CD4-positive, alpha-beta T cell treated with Interferon alpha-2 for 1 hour (primary cell): ENCODE measurements at places on chromosomes 3 and 15.
A peak's percentile ranks its signal among the peaks of the same experiment; 100 is the strongest.

DNA sequence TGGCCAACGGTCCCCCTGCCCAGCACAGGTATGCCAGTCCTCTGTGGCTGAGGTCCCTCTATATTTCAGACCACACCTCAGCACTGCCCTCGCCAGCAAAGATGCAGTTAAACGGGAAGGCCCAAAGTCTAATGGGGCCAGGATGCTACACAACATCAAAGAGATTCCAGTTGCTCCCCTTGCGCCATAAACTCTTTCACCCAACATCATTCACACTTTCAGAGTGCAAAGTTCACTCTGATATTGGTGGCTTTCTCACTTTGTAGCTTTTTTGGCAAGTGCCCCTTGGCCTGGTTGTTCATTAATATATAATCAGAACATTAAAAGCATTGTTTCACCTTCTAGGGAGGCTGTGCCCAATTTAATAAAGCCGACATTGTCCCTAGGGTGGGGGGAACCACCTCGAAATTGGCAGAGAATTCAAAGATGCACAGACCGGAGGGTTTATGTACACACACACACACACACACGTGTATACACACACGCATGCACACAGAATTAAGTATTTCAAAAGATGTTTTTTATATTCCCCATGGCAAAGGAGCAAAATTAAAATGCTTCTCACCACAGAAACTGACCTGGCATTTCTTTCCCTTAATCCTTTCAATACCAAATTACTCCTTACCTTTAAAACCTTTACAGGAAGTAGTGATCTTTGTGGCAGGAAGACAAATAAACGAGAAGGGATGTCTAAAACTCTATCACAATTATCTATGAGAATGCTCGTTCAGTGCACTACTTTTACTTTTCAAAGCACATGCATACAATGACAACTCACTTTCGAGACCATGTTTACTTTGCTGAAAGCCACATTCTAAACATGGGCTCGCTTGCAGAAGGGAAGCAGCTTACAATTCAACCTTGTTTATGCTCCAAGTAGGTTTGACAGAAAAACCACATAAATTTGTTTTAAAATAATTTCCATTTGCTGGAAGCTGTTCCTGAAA, 19.5 kb downstream of the LRIG1 start:
- DNase-seq = no peak

- DNase-seq = no peak
Observed at GRCh38 chr3:151321526-151321925, 4.9 kb upstream of the GPR87 start.

DNA sequence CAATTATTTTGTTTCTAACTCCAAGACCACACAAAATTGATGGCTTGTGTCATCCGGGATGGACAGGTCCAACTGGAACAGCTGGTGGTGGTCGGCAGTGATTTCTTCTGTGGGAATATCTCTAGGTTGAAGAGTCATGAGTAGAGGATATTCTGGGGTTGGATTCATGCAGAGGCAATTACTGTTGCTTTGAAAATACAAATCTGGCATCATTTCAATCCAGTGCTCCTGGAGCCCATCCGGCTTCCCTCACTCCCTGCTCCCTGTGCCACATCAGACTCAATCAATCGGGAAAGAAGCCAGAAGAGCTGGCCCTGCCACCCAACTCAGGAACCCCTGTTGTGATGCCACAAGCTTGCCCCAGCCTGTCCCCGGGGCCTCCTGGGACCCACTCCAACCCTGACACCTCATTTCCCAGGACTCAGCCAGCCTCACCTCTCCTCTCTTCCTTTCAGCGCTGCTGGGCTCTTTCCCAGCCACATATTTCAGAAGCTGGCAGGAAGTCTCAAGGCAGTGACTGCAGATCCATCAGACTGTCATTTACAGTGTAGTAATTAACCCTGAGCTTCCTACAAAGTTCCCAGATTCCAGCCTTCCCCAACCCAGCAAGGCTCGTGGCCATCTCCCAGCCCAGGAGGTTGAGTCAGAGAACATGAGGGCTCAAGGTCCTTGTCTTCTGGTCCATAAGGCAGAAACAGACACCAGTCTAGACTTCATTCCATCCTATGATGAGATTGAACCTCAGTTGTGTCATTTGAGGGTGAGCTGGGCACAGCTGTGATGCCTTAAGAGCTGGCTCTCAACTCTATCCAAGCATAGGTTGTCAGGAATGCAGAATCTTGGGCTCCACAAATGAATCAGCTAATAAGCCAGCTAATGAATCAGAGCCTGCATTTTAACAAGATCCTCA, 114.0 kb downstream of the FAM174B start:
- DNase-seq = no peak

DNA sequence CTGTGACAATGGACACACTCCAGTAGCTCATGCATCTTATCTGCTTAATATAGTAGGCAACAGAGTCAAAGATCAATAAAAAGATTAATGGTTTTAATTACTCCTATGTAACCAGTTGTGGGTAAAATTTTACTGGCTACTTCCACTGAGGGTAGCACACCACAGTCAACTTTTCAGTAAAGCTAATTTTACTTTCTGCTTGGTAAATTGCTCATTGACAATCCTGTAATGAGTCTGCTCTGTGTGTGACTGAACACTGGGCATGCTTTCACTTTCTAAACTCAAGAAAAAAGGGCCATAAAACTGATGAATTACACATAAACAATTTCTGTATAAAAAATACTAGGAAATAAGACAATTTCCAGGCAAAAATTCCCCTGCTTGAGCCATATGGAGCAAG, 838.3 kb downstream of the VGLL3 start:
- DNase-seq = no peak

GRCh38 chr15:43125100-43125661, 8.2 kb upstream of the TMEM62 start:
- DNase-seq = no peak

GRCh38 chr3:176513604-176514003, 683.7 kb downstream of the TBL1XR1 start:
- DNase-seq = no peak

DNA sequence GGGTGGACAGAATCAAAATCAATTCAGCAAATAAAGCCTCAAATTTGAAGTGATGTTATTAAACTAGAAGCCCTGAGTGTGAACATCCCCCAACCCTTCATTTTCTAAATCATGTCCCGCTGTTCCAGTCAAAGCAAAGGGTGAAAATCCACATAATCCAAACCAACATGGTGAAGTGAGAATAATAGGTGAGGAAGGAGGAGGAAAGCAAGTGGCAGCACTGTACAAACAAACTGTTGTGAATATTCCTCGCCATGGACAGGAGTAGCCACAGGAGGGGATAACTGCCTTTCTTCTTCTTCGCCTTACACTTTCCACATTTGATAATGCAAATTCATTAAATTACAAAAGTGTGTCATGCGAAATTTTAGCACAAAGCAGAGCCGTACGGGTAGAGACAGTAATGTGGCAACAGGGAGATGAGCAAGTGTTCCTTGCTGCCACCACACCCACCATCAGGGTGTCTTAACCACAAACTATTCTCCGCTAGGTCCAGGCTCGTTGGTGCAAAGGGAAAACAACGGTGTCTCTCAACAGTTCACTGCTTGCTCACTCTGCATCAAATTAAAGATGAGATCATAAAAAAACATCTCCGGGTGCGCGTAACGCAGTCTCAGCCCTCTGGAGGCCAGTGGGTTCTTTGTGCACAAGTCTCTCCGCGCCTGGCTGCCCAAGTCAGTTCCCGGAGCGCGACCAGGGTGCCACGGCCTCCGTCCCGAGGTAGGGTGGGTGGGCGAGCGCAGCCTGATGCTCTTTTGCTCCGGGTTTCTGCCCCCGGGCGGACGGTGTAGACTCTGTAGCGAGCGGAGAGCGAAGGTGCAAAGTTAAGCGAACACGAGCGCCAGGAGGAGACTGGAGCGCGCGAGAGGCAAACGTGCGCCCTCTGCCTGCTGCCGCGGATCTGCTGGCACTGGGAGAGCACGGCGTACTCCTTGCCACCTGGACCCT, 6.7 kb downstream of the EPHA3 start:
- no peak for DNase-seq

DNA sequence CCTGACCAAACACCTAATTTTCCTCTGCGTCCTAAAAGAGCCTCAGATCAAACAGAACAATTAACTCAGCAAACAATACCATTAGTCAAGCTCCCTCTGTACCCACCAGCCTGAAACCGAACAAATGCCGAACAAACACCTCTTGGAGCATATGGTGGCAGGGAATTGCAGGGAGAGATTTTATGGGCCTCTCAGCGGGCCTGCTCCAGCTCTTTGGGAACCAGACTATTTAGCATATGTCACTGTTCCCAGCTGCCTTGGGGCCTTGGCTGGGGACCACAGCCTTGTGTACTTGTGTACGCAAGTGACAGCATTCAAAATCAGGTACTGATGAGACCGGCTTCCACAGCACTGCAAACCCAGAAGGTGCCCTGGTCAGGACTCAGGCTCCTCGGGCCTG, 388.8 kb upstream of the PPP2R3A start:
- DNase-seq = no peak

DNA sequence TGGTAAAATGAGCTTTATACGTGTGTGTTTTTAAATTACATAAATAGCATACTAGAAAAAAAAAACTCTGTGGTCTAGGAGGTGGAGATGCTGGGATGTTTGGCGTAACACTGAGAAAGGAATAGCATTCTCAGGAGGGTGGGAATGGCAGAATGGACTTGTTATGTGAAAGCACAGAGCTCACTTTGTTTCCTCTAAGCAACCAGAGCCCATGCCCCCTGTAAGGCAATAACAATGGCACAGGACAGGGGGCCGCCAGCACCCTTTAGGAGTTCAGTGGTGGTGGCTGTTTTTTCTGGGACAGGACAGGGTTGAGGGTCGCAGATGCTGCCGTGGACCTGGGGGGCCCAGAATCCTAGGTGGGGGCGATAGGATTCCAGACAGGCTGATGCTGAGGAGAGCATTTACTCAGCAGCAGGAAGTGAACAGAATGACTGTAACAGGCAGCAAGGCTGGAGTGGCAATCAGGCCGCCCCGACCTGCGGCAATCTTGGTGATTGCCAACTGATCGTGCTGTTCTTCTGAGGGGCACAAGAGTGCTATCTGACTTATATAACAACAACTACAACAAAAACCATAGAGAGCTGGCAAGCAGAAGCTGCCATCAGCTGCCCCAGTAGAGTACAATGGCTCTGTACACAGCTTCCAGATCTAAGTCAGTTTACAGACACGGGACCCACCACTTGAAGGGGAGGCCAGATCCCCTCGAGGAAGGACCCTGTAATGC, 160.4 kb downstream of the UACA start:
- DNase-seq = no peak

GRCh38 chr3:17979252-17979651, 236.8 kb upstream of the TBC1D5 start:
- DNase-seq = no peak

GRCh38 chr3:177126015-177126773, 71.1 kb downstream of the TBL1XR1 start:
- DNase-seq = no peak

GRCh38 chr15:31338879-31339557, 12.4 kb downstream of the KLF13 start:
- DNase-seq = peak; percentile 49

- no peak for DNase-seq
Observed at GRCh38 chr3:141174674-141175073, 57.0 kb upstream of the PXYLP1 start.

- DNase-seq = no peak
Observed at GRCh38 chr3:33401781-33402180, 38.4 kb downstream of the UBP1 start.

GRCh38 chr3:194329583-194329965, 21.6 kb downstream of the CPN2 start:
- DNase-seq = no peak

- DNase-seq = no peak
Observed at GRCh38 chr15:77866186-77866585, 211.3 kb downstream of the TBC1D2B start.

GRCh38 chr15:72464251-72464650, 9.9 kb upstream of the ARIH1 start:
- no peak for DNase-seq

DNA sequence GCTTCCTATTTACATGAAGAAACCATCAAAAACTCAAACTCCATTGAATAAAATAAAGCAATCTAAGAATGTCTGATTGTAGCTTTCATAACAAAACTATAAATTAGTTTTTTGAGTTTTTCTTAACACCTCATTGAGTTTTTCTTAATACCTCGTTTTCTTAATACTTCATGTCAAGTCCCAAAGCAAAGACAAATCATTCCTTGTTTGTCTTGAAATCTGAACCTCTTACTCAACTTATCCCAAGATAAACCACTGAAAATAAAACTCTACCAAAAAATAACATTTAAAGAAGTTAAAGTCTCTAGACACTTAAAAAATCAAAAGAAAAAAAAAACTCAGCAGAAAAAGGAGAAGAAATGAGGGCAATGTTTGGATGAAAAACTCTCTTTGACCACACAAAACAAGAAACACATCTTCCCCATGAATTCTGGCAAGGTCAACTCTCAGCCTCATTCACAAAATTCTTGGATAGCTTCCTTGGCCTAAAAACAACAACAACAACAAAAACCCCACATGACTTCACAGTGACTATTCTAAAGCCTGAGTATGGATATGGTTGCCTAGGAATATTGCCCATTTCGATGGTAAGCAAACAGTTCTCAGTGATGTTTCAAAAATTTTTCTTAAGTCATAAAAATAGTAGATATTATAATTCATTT, 38.2 kb downstream of the TMCC1 start:
- DNase-seq = no peak

- peak; percentile 86 for DNase-seq
Observed at GRCh38 chr15:74776821-74777768, 4.8 kb upstream of the CSK start.

- no peak for DNase-seq
Observed at GRCh38 chr3:70927239-70927638, 614.8 kb upstream of the MDFIC2 start.

GRCh38 chr15:75153565-75154276, 48.0 kb upstream of the C15orf39 start:
- DNase-seq = no peak

DNA sequence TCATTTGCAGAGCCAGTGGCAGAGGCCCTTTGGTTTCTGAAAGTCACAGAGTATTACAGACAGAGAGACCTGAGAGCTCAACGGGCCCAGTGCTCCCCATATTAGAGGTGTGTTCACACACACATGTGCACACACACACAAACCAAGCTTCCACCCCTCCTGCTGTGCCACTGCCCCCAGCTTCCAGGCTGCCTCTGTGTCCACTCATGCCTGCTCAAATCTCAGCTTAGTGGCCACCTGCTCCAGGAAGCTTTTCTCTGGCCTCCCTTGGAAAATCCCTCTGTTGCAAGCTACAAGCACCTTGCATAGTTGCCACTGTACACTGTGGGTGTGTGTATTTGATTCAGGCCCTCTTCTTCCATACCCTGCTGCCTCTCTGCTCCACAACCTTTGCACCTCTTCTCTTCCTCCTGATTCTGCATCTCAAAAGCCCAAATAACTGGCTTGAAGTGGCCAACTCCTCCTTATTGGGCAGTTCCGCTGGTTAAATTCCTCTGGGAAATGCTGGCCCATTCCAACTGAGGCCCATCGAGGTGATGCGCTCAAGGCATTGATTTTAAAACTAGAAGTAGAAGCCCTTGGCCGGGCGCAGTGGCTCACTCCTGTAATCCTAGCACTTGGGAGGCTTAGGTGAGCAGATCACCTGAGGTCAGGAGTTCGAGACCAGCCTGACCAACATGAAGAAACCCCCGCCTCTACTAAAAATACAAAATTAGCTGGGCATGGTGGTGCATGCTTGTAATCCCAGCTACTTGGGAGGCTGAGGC, 23.0 kb downstream of the MESD start:
- no peak for DNase-seq
